Activated T-helper 1 cell treated with anti-CD3 and anti-CD28 coated beads, Interleukin-12 subunit alpha, Interleukin-12 subunit beta, Interleukin-2, Interleukin-4 antibody, amounts not matched to agents 30 ng/mL and 10 ng/mL and 1 ng/mL, durations not matched to agents 14 hours and 24 hours and 36 hours (primary cell): ENCODE measurements at places on chromosomes 4 and X. TPM values are rescaled to one million over a fixed set of nuclear protein-coding genes. Genes with fewer than 3 reads are reported as not detected.
A peak's percentile ranks its signal among the peaks of the same experiment; 100 is the strongest.

DNA sequence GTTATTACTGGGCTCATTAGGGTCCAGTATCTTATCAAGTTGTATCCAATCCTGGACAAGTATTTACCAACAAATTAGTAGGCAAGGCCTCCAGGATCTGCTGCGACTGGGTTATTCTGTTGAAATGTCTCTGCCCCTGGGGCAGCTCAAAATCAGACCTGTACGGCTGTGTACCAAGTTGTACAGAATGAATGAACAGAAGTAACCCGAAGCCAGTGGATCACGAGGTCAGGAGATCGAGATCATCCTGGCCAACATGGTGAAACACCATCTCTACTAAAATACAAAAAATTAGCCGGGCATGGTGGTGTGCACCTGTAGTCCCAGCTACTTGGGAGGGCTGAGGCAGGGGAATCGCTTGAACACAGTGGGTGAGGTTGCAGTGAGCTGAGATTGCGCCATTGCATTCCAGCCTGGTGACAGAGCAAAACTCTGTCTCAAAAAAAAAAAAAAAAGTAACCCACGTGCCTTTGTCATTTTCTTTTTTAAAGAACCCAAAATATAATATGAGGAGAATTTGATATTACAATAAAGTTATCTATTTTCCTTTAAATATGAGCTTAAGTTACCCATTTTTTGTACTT, 127.3 kb downstream of the CBR4 start:
- H3K4me3 ChIP-seq = no peak overlapping the region
- peaks cover 20% of the 10 kb centered on the region for H3K4me1 ChIP-seq
- DNase-seq = no peak

ENPEP gene
- total RNA-seq = 0.03 and 0.37 TPM in 2 replicates

PRKX gene
- total RNA-seq = 72.2 and 80.9 TPM in 2 replicates

DNA sequence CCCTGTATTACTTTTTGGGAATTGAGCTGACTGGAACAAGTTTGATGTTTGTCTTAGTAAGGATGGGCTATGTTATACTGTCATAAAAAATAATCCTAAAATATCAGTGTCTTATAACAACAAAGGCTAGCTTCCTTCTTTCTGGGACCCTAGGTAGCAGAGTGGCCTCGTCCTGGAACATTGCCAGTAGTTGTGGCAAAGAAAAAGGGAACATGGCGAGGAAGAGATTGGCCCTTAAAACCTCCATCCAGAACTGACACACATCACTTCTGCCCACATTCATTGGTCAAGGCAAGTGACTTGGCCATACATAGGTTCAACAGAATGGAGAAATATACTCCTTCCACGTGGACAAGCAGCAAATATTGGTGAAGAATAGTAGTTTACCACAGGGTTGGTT, 287.9 kb downstream of the PPP1R2C start:
- no peak for DNase-seq
- H3K36me3 ChIP-seq = no peaks in the 10 kb centered on the region
- no peak overlapping the region for H3K27ac ChIP-seq
- no peak overlapping the region for H3K4me3 ChIP-seq
- no peaks in the 10 kb centered on the region for H3K4me1 ChIP-seq

DNA sequence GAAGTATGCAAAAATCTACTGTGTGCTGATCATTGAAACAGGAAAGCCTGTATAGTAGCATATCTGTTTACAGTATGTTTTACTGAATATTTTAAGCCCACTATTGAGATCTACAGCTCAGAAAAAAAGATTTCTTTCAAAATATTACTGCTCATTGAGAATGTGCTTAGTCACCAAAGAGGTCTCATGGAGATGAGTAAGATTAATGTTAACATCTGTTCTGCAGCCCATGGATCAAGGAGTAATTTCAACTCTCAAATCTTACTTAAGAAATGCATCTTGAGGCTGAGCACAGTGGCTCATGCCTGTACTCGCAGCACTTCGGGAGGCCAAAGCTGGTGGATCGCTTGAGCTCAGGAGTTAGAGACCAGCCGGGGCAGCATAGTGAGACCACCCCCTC, 3.3 kb downstream of the RNF4 start:
- no peaks in the 10 kb centered on the region for H3K27me3 ChIP-seq
- no peak overlapping the region for H3K27ac ChIP-seq
- H3K4me3 ChIP-seq = peak overlapping the region; percentile 7
- DNase-seq = no peak
- peaks cover 42% of the 10 kb centered on the region for H3K4me1 ChIP-seq
- peaks cover 42% of the 10 kb centered on the region for H3K36me3 ChIP-seq

GRCh38 chrX:14347523-14347922, 181.8 kb upstream of the GLRA2 start:
- no peaks in the 10 kb centered on the region for H3K4me1 ChIP-seq
- no peaks in the 10 kb centered on the region for H3K36me3 ChIP-seq
- H3K27me3 ChIP-seq = no peaks in the 10 kb centered on the region
- no peak overlapping the region for H3K4me3 ChIP-seq
- no peak for DNase-seq

DNA sequence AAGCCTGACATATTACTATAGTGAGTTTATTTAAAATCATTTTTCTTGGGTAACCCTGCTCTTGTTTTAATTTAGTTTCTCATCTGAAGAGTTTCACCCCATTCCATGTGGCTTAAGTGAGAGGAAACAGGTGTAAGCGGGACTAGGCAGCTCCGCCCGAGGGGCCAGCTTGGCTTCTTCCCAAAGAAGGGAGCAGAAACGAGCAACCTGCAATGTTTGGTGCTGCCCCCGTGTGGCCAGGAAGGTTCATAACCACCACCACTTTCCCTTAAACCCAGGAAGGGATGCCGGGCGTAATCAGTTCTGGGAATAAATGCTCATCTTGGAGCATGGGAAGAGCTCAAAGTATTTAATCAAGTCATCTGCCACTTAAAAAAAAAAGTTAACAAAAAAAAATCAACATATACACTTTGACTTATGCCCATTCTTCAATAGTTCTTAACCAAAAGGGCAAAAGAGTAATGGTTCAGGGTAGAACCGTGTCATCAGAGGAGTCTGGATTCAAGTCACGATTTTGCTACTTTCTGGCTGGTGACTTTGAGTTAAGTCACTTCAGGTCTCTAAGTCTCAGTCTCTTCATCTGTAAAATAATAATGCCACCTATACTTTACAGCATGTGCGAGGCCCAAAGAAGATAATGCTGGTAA, 147.9 kb downstream of the NSUN7 start:
- no peak overlapping the region for H3K27ac ChIP-seq
- peak overlapping the region; percentile 66 for H3K4me3 ChIP-seq

- no peak for DNase-seq
- peaks cover 3% of the 10 kb centered on the region for H3K27me3 ChIP-seq
- no peak overlapping the region for H3K4me3 ChIP-seq
- no peak overlapping the region for H3K27ac ChIP-seq
Observed at GRCh38 chr4:182716192-182716591, 201.0 kb downstream of the DCTD start.

CNGA1 gene
- total RNA-seq = not detected in 2 replicates

DNA sequence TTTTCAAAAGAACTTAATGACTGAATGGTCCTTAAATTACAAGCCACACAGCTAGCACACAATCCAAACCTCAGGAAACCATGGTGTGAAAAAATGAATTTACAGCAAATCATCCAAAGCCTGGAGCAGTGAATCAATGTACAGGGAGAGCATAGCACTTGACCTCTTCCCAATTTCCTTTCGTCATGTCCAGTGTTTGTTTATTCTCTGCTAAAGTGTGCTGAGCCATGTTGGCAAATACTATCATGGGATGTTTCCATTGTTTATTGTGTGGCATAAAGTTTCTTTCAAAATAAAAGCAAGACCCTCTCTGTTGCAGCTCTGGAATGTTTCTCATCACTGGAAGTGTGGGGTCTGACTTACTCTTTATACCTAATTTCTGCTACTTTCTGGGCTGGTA, 25.4 kb upstream of the FAM47B start:
- no peaks in the 10 kb centered on the region for H3K27me3 ChIP-seq
- H3K36me3 ChIP-seq = no peaks in the 10 kb centered on the region
- H3K4me3 ChIP-seq = no peak overlapping the region
- DNase-seq = no peak
- no peaks in the 10 kb centered on the region for H3K4me1 ChIP-seq
- no peak overlapping the region for H3K27ac ChIP-seq

DNA sequence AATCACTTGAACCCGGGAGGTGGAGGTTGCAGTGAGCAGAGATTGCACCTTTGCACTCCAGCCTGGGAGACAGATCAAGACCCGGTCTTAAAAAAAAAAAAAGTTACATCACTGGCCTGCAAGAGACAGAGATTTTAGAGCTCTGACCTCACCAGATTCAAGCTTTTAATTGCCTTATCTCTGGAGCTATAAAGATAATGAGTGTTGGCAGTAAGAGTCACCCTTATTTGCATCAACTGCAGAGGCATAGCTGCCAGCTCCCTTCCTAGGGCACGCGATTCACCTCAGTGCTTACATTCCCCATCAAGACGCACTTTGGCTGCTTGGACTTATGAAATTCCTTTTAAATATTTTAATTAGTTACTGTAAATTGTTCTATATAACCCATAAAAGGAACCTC, 12.5 kb upstream of the SPATA4 start:
- H3K27ac ChIP-seq = no peak overlapping the region
- H3K4me3 ChIP-seq = no peak overlapping the region
- H3K4me1 ChIP-seq = no peaks in the 10 kb centered on the region
- peaks cover 9% of the 10 kb centered on the region for H3K27me3 ChIP-seq
- no peaks in the 10 kb centered on the region for H3K36me3 ChIP-seq
- DNase-seq = no peak

- H3K4me3 ChIP-seq = no peak overlapping the region
- no peak for DNase-seq
- peaks cover 18% of the 10 kb centered on the region for H3K27me3 ChIP-seq
- no peak overlapping the region for H3K27ac ChIP-seq
Observed at GRCh38 chrX:72048510-72049455, 82.9 kb downstream of the RTL5 start.

REELD1 gene
- 0.22 TPM in 1 of 2 replicates, not detected in the other for total RNA-seq

PDGFC gene
- total RNA-seq = not detected in 2 replicates
